NCI-H460 (cell line): ENCODE measurements at places on chromosomes 5 and 9. TPM values are rescaled to one million over a fixed set of nuclear protein-coding genes. Genes with fewer than 3 reads are reported as not detected.

The MSANTD3 gene
- total RNA-seq, result 78.2 and 82.0 TPM in 2 replicates

The ZNF483 gene
- 1.6 and 2.6 TPM in 2 replicates for total RNA-seq

- no peak for DNase-seq
Measured at GRCh38 chr5:72460413-72460812, 46.8 kb downstream of the ZNF366 start.

- no peak for DNase-seq
Measured at GRCh38 chr9:19699756-19700155, 89.1 kb downstream of the SLC24A2 start.

The CKMT2 gene
- not detected in 2 replicates for total RNA-seq

The PIP5K1B gene
- total RNA-seq, result 3.4 and 3.5 TPM in 2 replicates

DNA sequence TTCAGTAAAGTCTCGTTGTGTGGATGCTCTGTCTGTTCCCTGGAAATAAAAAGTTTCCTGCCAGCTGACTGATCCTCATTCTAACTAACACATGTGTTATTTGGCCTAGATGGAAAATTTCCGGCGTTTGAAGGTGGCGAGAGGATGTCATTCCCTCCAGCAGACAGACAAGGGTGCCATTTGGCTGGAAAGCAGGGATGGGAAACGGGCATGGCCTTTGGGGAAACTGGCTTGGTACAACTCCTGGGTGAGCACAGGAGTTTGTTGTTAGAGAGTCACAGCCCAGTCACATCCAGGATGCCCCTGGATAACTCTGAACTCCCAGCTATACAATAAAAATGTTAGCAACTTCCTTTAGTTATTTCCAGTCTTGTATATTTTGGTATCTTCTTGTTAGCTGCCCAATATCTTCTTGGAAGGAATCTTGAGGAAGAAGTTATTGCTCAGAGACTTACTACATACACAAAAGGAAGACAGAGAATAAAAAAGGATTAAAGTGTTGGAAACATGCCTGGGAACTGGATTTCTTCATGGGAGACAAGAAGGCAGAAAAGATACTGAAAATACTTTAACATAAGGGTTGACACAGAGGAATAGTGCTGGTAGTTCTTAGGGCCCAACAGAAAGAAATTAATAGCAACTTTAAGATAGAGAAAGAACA lies 41.9 kb downstream of the TEK start:
- DNase-seq, result no peak

- no peak for DNase-seq
Measured at GRCh38 chr5:132270335-132270665, 12.8 kb downstream of the PDLIM4 start.

GRCh38 chr5:79464695-79465332 lies 49.1 kb downstream of the HOMER1 start:
- DNase-seq, result peak; percentile 29

DNA sequence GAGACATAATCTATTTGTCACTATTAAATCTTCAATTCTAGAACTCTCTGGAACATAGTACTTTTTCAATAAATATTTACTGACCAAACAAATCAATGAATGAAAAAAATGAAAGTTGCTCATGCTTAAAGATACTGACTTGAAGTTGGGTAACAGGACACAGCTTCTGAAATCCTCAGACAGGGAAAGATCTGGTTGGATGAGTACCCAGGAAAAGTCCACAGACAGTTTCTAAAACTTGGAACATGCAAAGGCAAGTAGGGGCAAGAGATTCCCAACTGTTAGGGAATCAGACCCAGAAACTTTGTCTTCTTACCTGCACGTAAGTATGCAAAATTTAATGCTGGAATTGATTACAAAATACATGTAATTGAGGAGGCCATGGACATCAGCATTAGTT lies 366.2 kb downstream of the ACTL7B start:
- no peak for DNase-seq

- DNase-seq, result no peak
Measured at GRCh38 chr5:72221099-72221498, 98.9 kb downstream of the MRPS27 start.

DNA sequence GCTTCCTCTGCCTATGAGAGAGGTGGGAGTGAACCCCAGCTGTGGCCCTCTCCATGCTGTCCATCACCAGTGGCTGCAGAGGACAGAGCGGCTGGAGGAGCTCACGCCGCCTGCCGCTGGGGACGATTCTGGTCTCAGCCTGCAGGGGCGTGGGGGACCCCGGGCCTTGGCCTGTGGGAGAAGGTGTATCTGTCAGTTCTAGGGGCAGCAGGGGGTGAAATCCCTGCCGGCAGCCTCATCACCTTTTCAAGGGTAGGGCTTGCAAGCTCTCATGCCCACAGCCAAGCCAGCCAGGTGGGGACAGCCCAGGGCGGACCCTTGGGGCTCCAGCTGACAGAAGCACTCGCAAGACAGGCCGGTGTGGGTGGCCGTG lies 80.2 kb downstream of the TSPAN17 start:
- no peak for DNase-seq

The NRG2 gene
- 3.0 and 3.9 TPM in 2 replicates for total RNA-seq

DNA sequence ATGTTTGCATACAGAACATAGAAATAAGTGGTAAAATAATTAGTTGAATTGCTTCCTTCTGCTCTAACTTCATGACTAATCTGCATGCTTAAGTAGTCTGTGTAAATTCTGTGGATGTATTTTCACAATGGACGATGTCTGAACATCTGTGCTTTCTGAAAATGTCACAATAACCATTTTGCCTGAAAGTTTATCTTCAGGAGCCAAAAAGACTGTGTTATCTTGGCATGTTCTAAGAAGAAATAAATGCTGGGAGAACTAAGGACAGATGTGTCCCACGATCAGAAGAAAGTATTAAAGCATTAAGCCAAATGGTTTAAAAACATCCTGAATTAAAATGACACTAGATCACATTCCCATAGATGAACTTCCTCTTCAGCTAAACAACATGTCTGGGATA lies 397.6 kb downstream of the SPOCK1 start:
- no peak for DNase-seq

- DNase-seq, result no peak
Measured at GRCh38 chr9:35705836-35706430, 16.2 kb upstream of the TPM2 start.

DNA sequence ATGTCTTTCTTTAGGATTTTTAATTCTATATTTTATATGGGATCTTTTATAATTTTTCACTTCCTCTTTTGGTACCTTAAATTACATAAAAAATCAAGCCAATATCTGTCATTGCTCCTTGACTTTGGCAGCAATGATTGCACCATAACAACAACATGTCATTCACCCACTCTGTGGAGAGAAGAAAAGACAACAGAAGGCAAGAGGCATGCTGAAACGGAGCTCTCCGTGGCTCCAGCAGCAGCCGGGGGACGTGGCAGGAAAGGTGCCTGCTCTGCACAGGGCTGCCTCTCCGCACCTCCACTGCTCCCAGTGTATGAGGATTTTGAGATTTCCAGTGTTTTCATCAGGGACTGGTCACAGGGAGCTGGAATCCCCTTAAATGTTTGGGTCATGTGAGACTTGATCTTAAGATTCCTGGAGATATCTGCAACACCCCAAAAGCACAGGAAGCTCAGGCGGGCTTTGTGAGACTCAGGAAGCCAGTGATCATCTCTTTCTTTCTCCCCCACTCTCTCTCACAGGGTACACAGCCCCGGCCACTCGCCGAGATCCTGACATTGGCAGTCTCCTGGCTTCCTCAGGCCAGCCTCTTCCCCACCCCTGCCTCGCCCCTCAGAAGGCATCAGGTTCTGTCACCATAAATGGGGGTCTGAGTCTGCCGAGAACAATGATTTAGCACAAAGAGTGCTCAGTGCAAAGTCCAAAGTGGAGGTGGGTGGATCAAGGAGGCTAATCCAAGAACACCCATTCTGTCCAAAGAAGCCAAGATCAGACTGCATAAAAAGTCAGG lies 74.6 kb downstream of the ACTL7B start:
- DNase-seq, result no peak

- no peak for DNase-seq
Measured at GRCh38 chr5:52443187-52443586, 344.5 kb upstream of the ITGA1 start.

- DNase-seq, result no peak
Measured at GRCh38 chr5:148860599-148860998, 34.2 kb downstream of the ADRB2 start.

- DNase-seq, result no peak
Measured at GRCh38 chr5:59579101-59579823, 314.3 kb downstream of the PDE4D start.

DNA sequence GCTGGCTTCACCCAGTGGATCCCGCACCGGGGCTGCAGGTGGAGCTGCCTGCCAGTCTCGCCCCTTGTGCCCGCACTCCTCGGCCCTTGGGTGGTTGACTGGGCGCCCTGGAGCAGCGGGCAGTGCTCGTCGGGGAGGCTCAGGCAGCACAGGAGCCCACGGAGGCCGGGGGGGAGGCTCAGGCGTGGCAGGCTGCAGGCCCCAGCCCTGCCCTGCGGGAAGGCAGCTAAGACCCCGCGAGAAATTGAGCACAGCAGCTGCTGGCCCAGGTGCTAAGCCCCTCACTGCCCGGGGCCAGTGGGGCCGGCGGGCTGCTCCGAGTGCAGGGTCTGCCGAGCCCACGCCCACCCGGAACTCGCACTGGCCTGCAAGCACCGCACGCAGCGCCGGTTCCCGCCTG lies 3.7 kb upstream of the ADAMTS6 start:
- no peak for DNase-seq

GRCh38 chr9:69121155-69122081 lies 52.7 kb upstream of the TJP2 start:
- DNase-seq, result no peak

GRCh38 chr9:36140086-36141084 lies 3.9 kb downstream of the GLIPR2 start:
- DNase-seq, result no peak

GRCh38 chr5:148910216-148910615 lies 83.8 kb downstream of the ADRB2 start:
- no peak for DNase-seq

- DNase-seq, result no peak
Measured at GRCh38 chr5:172319708-172320441, 36.3 kb upstream of the UBTD2 start.

GRCh38 chr5:139808481-139809330 lies 13.1 kb downstream of the PSD2 start:
- peak; percentile 14 for DNase-seq

The FOXD1 gene
- total RNA-seq, result 15.6 and 16.6 TPM in 2 replicates

- DNase-seq, result no peak
Measured at GRCh38 chr5:115844321-115844817, 2.6 kb downstream of the AP3S1 start.

The TRPM3 gene
- 1.1 and 1.7 TPM in 2 replicates for total RNA-seq

- DNase-seq, result no peak
Measured at GRCh38 chr9:87991151-87991870, 17.0 kb upstream of the CDK20 start.

GRCh38 chr9:38066914-38067858 lies 1.8 kb downstream of the SHB start:
- no peak for DNase-seq

DNA sequence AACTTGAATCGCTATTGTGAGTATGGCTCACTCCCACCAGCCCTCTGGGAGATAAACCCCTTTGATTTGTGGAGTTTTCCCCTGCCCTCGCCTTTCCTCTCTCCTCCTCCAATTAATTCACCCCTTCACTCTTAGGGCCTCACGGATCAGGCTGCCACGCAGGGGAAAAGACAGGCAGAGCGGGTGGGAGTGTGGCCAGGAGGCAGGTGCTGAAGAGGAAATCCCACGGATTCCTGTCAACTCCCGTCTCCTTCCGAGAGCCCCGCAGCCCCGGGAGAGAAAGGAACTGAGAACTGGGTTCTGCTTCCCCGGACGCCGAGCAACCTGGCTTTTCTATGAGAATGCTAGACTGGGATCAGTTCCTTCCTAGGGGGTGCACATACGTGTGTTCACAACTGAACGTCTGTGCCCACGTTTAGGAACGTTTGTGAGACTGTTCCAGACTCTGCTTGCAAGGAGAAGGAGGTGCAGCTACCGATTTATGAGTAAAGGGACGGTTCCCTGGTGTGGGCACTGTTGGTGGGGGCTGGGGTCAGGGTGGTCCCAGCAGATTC lies 314.5 kb upstream of the TLE4 start:
- no peak for DNase-seq

The FOXD4L5 gene
- 0.10 and 0.20 TPM in 2 replicates for total RNA-seq

DNA sequence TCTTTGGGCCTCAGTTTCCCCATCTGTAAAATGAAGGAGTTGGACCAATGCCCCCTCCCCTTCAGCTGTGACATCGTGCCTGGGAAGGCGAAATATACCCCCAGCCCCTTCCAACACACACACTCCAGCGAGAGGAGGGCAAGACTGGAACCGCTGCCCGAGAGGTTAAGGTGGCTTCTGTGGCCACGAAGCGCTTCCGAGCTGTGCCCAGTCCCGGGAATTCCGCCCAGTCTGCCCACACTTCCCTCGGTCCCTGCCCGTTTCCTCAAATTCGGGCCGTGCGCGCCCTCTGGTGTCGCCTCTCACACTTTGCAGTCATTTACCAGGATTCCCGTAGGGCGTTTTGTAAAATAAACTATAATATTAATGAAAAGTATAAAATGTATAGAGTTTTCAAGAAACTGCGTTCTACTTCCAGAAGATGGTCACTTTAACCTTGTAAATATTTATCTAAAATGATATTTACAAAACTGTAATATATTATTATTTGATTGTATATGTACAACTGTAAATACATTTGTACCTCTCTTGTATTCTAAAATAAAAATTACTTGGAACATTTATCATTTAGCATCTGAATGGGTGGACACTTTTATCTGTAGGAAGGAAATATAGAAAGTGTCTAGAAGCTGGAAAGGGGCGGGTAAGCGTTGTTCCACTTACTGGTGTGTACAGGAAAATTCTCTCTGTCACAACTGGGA lies 11.0 kb upstream of the EXOSC2 start:
- DNase-seq, result peak; percentile 85

- DNase-seq, result no peak
Measured at GRCh38 chr9:34206561-34206960, 27.7 kb downstream of the UBAP1 start.
